ENCODE measurements at places on chromosomes 7 and 10.

- H3K27ac ChIP-seq: peak overlapping the region; percentile 96
- no peaks in the 10 kb centered on the region for H3K27me3 ChIP-seq
- H3K4me3 ChIP-seq: peak overlapping the region; percentile 96
- no peak for DNase-seq
Observed at GRCh38 chr10:110207805-110208613, 604 bp downstream of the MXI1 start.

DNA sequence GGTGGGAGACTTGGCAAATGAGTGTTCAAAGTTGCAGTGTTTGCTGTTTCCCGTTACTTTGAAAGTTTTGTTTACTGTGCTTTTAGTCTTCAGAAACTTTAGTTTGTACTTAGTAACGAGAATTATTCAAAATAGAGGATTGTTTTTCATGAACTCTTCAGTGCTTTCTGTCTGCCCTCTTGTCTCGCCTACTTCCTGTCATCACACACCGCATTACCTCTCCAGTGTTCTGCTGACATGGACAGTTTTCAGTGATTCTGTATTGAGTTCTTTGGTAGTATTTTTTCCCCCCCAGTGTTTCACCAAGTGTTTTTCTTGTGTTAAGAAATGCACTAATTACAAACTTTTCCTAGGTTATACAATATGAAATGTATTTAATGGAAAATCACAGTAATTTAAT, 207.0 kb downstream of the MLLT10 start:
- H3K4me3 ChIP-seq: no peak overlapping the region
- no peak for DNase-seq
- no peaks in the 10 kb centered on the region for H3K4me1 ChIP-seq
- no peaks in the 10 kb centered on the region for H3K27me3 ChIP-seq
- peaks cover 22% of the 10 kb centered on the region for H3K36me3 ChIP-seq
- no peak overlapping the region for H3K27ac ChIP-seq

- DNase-seq: peak; percentile 89
- H3K27me3 ChIP-seq: peaks cover 88% of the 10 kb centered on the region
- no peak overlapping the region for H3K4me3 ChIP-seq
- no peak overlapping the region for H3K27ac ChIP-seq
- H3K4me1 ChIP-seq: peaks cover 33% of the 10 kb centered on the region
- H3K36me3 ChIP-seq: no peaks in the 10 kb centered on the region
Observed at GRCh38 chr7:1229956-1230355, 2.7 kb upstream of the UNCX start.

GRCh38 chr10:86317949-86318725, 48.5 kb downstream of the GRID1 start:
- H3K36me3 ChIP-seq: no peaks in the 10 kb centered on the region
- H3K27me3 ChIP-seq: no peaks in the 10 kb centered on the region
- peaks cover 45% of the 10 kb centered on the region for H3K4me1 ChIP-seq
- no peak overlapping the region for H3K4me3 ChIP-seq
- no peak for DNase-seq

DNA sequence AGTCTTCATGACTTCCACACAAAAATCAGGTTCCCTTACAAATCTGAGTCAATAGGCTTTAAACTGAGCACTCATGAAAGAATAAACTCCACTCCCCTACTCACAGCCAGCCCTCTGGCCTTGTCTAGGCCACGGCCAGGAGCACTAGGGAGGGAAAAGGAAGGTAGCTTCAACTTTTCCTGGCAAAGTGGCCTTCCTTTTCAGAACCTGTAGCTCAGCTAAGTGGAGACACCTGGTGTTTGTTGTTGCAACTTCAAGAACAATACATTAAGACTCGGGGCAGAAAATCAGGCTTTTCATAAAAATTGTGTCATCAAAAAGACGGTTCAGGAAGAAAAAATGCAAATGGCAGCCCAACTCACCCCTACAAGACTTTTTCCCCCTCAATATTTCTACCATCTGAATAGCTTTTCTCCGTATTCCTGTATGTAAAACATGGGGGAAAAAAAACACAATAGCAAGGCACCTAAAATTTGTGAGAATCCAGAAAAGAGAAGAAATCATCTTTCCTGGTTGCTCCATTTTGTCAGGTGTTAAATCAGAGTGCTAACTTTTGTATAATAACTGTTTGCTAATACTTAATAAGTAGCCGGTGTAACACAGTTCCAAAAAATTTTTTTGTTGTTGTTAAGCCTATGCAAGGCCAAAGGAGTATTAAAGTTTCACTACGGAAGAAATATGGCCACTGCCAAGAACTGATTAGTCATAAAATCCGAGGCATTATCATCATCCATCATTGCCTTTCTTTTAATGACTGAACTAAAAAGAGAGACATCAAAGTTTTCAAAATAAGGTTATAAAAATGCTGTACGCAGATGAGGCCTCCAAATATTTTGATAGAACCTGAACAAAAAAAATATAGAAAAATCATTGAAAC, 66.2 kb upstream of the ARID5B start:
- peak overlapping the region; percentile 63 for H3K27ac ChIP-seq
- H3K27me3 ChIP-seq: no peaks in the 10 kb centered on the region
- H3K36me3 ChIP-seq: no peaks in the 10 kb centered on the region
- H3K4me1 ChIP-seq: no peaks in the 10 kb centered on the region

GRCh38 chr10:33129996-33130386, 172.0 kb upstream of the ITGB1 start:
- peaks cover 5% of the 10 kb centered on the region for H3K27me3 ChIP-seq
- H3K27ac ChIP-seq: no peak overlapping the region
- no peak overlapping the region for H3K4me3 ChIP-seq
- H3K4me1 ChIP-seq: peaks cover 9% of the 10 kb centered on the region
- no peak for DNase-seq

DNA sequence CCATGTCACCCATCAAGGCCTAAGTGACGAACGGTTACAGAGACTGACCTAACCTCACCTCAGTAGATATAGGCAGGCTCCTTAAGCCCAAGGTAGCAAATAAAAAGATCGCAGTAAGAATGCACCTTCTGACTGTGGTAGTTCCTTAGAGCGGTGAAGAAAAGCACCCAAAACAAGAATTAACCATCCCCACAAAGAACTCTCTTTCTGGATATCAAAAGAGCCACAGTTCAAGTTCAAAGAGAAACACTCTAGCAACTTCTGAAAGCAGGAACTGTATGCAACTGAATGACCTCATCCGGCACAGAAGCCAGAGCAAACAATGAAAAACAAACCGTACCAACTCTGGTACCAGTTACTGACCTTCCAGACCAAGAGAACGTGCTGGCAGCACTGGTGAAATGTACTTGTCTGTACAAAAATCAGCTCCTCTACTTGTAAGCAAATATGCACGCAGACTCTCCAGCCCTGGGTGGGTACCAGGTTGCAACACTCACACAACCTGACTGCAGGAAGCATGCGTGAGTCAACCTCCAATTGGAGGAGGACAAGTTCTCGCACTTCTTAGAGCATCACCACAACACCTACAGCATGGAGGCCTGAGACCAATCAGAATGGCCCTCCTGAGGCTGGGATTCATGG, 202.7 kb downstream of the FAM107B start:
- no peaks in the 10 kb centered on the region for H3K27me3 ChIP-seq
- no peaks in the 10 kb centered on the region for H3K4me1 ChIP-seq
- DNase-seq: peak; percentile 44
- H3K36me3 ChIP-seq: peaks cover 7% of the 10 kb centered on the region
- H3K4me3 ChIP-seq: no peak overlapping the region
- H3K27ac ChIP-seq: peak overlapping the region; percentile 45

GRCh38 chr7:128264477-128264876, 23.4 kb downstream of the LEP start:
- no peak overlapping the region for H3K4me3 ChIP-seq
- no peak overlapping the region for H3K27ac ChIP-seq
- H3K4me1 ChIP-seq: peaks cover 30% of the 10 kb centered on the region
- no peaks in the 10 kb centered on the region for H3K27me3 ChIP-seq

- DNase-seq: no peak
- peaks cover 4% of the 10 kb centered on the region for H3K27me3 ChIP-seq
- no peak overlapping the region for H3K27ac ChIP-seq
- no peak overlapping the region for H3K4me3 ChIP-seq
- H3K4me1 ChIP-seq: peaks cover 5% of the 10 kb centered on the region
Observed at GRCh38 chr10:113450906-113451305, 101.9 kb upstream of the HABP2 start.

GRCh38 chr10:91171485-91171884, 49.0 kb upstream of the PCGF5 start:
- H3K4me3 ChIP-seq: no peak overlapping the region
- no peaks in the 10 kb centered on the region for H3K36me3 ChIP-seq
- no peak overlapping the region for H3K27ac ChIP-seq
- H3K4me1 ChIP-seq: no peaks in the 10 kb centered on the region

- H3K4me3 ChIP-seq: no peak overlapping the region
- H3K4me1 ChIP-seq: peaks cover 18% of the 10 kb centered on the region
- no peaks in the 10 kb centered on the region for H3K36me3 ChIP-seq
- no peaks in the 10 kb centered on the region for H3K27me3 ChIP-seq
- H3K27ac ChIP-seq: no peak overlapping the region
- no peak for DNase-seq
Observed at GRCh38 chr7:47739891-47740290, 158.0 kb upstream of the TNS3 start.

- no peaks in the 10 kb centered on the region for H3K27me3 ChIP-seq
- DNase-seq: no peak
- H3K4me1 ChIP-seq: no peaks in the 10 kb centered on the region
- no peaks in the 10 kb centered on the region for H3K36me3 ChIP-seq
- H3K4me3 ChIP-seq: no peak overlapping the region
Observed at GRCh38 chr10:36023939-36024338, 381.8 kb upstream of the FZD8 start.

DNA sequence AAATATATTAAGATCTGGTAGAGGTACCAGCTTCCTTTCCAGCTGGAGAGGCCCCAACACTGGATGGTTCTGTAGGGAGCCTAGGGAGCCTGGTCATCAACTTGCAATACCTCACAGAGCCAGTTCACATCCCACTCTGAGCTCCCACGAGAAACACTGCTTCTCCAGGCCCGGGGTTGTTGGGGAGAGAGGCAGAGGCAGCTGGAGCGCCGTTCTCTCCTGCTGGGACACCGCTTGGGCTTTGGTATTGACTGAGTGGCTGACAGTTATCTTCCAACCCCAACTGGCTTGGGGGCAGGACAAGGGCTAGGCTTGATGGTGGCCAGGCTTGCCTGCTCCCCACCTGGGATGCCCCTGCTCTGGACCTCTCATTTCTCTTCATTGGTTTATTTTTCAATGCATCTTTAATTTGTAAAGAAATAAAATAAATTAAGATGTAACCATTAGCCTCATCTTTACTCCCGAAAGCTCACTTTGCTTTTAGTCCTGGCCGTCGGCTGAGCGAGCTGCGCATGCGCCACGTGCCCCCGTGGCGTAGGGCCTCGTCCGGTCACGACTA, 10.0 kb upstream of the CHCHD1 start:
- H3K27ac ChIP-seq: peak overlapping the region; percentile 97
- peaks cover 25% of the 10 kb centered on the region for H3K4me1 ChIP-seq
- H3K4me3 ChIP-seq: peak overlapping the region; percentile 80
- no peaks in the 10 kb centered on the region for H3K27me3 ChIP-seq

DNA sequence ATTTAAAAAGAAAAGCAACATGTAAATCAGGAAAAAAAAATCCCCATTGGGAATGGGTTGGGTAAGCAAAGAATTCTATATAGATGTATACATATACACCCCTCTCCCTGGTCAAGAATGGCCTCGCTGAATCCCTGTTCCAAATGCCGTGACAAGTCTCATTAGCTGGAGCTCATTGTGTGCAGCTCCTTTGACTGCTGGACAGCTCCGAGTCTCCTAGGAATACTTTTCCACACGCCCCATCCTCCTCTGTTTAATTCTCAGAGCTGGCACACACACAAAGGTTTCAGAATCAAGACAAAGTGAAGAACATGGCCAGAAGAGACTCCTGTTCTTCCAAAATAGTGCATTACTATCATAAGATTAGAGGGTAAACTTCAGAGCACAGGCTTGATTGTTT, 130.9 kb upstream of the MKLN1 start:
- no peak overlapping the region for H3K27ac ChIP-seq
- no peak overlapping the region for H3K4me3 ChIP-seq
- H3K27me3 ChIP-seq: no peaks in the 10 kb centered on the region
- peak; percentile 9 for DNase-seq
- H3K4me1 ChIP-seq: no peaks in the 10 kb centered on the region

- no peak overlapping the region for H3K27ac ChIP-seq
- no peaks in the 10 kb centered on the region for H3K27me3 ChIP-seq
- H3K36me3 ChIP-seq: no peaks in the 10 kb centered on the region
Observed at GRCh38 chr10:99427566-99428190, 2.7 kb downstream of the GOT1 start.

- H3K27me3 ChIP-seq: no peaks in the 10 kb centered on the region
- H3K27ac ChIP-seq: no peak overlapping the region
- no peaks in the 10 kb centered on the region for H3K36me3 ChIP-seq
- no peak for DNase-seq
Observed at GRCh38 chr10:86598151-86598550, 56.2 kb upstream of the OPN4 start.

GRCh38 chr7:108079276-108079647, 50.9 kb downstream of the LAMB4 start:
- H3K4me3 ChIP-seq: no peak overlapping the region
- H3K27me3 ChIP-seq: no peaks in the 10 kb centered on the region
- H3K27ac ChIP-seq: no peak overlapping the region
- no peaks in the 10 kb centered on the region for H3K36me3 ChIP-seq
- peak; percentile 65 for DNase-seq

- H3K4me3 ChIP-seq: no peak overlapping the region
- H3K27me3 ChIP-seq: no peaks in the 10 kb centered on the region
- H3K27ac ChIP-seq: no peak overlapping the region
- peaks cover 21% of the 10 kb centered on the region for H3K4me1 ChIP-seq
- no peaks in the 10 kb centered on the region for H3K36me3 ChIP-seq
Observed at GRCh38 chr10:86086418-86086817, 280.2 kb downstream of the GRID1 start.

GRCh38 chr10:110368002-110368401, 63.3 kb upstream of the SMNDC1 start:
- H3K27ac ChIP-seq: no peak overlapping the region
- no peaks in the 10 kb centered on the region for H3K27me3 ChIP-seq
- peaks cover 15% of the 10 kb centered on the region for H3K4me1 ChIP-seq
- DNase-seq: no peak
- H3K36me3 ChIP-seq: no peaks in the 10 kb centered on the region
- H3K4me3 ChIP-seq: no peak overlapping the region

DNA sequence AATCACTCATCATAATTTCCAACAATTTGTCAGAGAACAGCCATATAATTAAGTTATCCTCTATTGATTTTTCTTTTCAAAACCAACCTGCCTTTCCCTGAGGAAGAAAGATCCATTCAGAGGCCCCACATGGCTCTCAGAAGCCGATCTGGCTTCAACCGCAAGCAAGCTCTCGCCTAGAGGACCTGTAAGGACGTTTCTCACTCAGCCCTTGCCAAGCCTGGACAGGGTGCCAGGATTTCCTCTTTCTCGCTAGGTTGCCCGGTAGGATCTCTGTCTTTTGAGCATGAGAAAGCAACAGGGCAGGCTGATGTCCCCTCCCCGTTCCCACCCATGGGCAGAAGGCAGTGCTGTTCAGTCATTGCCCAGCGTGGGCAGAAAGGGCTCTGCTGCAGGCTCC, 13.0 kb downstream of the AIFM2 start:
- H3K4me3 ChIP-seq: no peak overlapping the region
- no peaks in the 10 kb centered on the region for H3K4me1 ChIP-seq
- peaks cover 25% of the 10 kb centered on the region for H3K36me3 ChIP-seq
- DNase-seq: no peak

- H3K27ac ChIP-seq: no peak overlapping the region
- no peak overlapping the region for H3K4me3 ChIP-seq
- H3K36me3 ChIP-seq: no peaks in the 10 kb centered on the region
- no peak for DNase-seq
Observed at GRCh38 chr7:117283371-117283770, 39.5 kb downstream of the WNT2 start.

- no peak overlapping the region for H3K27ac ChIP-seq
- H3K4me1 ChIP-seq: peaks cover 11% of the 10 kb centered on the region
- H3K4me3 ChIP-seq: no peak overlapping the region
- DNase-seq: no peak
- H3K27me3 ChIP-seq: no peaks in the 10 kb centered on the region
Observed at GRCh38 chr10:72303424-72304128, 29.9 kb downstream of the DDIT4 start.
